Epithelial cell of proximal tubule (primary cell): ENCODE measurements at places on chromosomes 2 and 18. TPM values are rescaled to one million over a fixed set of nuclear protein-coding genes. Genes with fewer than 3 reads are reported as not detected.

GRCh38 chr18:35335866-35336265, 8.4 kb downstream of the ZNF24 start:
- no peak for DNase-seq

GRCh38 chr2:12778369-12778768, 61.6 kb downstream of the TRIB2 start:
- DNase-seq = no peak

The AKAIN1 gene
- total RNA-seq = not detected in 2 replicates

- DNase-seq = no peak
Observed at GRCh38 chr2:199770716-199771115, 80.3 kb downstream of the FTCDNL1 start.

The GALR1 gene
- not detected in 2 replicates for total RNA-seq

DNA sequence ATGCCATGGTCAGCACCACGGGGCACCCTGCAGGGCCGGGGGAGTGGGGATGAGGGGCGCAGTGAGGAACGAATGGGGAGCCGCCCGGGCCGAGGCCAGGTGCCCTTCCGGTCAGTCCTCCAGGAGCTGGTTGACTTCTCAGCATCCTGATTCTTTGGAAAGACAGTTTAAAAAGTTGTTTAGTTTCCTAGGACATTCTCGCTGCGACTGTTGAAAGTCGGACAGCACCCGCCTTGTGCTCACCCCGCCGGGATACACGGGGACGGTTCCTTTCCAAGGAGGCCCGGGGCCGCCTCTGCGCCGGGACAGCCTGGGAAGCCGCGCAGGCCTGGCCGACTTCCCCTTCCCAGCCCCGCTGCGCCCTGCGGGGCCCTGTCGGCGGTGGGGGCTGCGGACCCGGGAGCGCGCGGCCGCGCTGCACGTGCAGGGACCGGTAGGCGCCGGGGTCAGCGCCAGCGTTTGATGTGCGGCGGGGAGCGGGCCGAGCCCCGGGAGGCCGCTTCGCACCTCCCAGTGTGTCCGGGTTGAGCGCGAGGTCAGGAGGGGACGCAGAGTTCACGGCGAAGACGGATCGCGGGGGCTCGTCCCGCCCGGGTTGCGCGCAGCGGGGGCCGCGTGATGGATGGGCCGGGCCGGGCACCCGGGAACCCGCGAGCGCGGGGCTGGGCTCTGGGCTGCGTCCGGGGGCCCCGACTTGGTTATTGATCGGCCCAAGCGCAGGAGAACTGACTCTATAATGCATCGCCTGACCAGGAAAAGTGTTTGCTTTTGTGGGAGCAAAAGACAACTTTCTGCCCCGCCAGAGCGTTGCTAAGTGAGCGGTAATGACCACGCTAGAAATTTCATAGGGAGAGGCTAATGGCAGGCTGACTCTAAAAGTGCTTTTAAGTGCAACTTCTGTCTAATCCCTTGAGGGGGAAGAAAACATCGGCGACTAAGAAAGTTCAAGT, 28.0 kb upstream of the SMIM21 start:
- DNase-seq = no peak

DNA sequence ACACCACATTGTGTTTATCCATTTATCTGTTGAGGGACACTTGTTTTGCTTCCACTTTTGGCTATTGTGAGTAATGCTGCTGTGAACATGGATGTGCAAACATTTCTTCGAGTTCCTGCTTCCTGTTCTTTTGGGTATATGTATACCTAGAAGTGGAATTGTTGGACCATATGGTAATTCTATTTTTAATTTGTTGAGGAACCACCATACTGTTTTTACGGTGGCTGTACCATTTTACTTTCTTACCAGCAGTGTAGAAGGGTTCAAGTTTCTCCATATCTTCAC, 23.1 kb downstream of the ANXA4 start:
- DNase-seq = no peak

GRCh38 chr2:56015711-56016115, 92.1 kb upstream of the EFEMP1 start:
- no peak for DNase-seq

The NXPH2 gene
- total RNA-seq = 0.12 and 2.0 TPM in 2 replicates

DNA sequence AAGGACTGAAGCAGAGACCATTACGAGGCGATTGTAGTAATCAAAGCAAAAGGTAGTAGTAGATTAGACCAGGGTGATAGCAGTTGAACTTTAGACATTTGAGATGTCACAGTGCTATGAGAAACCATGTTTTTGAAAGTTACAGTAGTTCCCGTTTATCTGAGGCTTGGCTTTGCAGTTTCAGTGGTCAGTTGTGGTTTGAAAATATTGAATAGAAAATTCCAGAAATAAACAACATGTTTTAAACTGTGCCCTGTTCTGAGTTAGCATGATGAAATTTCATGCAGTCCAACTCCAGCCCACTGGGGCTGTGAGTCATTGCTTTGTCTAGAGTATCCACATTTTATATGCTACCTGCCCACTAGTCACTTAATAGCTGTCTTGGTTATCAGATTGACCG, 47.5 kb downstream of the ZNF638 start:
- DNase-seq = peak; percentile 15

- no peak for DNase-seq
Observed at GRCh38 chr18:74818516-74819175, 221.0 kb downstream of the ZNF407 start.

DNA sequence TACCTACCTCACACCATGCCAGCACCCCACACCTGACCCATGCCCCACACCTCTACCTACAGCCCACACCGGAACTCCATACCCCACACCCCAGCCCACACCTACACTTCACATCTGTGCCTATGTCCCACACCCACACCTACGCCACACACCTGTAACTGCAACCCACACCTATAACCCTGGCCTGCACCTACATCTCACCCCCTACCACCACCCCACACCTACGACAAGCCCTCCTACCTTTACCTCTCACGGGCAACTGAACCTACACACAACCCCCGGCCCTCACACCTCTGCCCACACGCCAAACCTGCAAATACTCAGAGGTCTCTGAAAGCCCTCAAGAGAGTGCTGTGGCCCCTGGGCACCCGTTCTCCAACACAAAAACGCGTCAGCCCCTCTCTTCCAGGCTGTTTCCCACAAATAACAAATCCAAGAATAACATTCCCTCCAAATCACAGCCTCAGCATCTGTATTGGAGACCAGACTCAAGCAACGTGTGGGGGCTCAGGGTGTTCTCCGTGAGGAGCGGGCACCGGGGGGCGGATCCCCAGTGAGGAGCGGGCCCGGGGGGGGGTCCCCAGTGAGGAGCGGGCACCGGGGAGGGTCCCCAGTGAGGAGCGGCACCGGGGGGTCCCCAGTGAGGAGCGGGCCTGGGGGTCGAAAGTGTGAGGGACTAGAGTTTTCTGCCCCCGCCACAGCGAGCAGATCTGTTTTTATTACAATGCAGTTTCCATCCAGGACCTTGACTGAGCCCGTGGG, 33.4 kb downstream of the SLC66A2 start:
- DNase-seq = no peak

The DPYSL5 gene
- total RNA-seq = under 0.01 and 0.63 TPM in 2 replicates
